ENCODE measurements at places on chromosomes 6 and 20. TPM values are rescaled to one million over a fixed set of nuclear protein-coding genes. Genes with fewer than 3 reads are reported as not detected.

The PNPLA1 gene
- total RNA-seq, result not detected

The RAET1G gene
- 1.5 TPM for total RNA-seq

GRCh38 chr6:109102762-109103161, 7.5 kb downstream of the CEP57L1 start:
- H3K4me3 ChIP-seq, result no peak overlapping the region
- H3K4me1 ChIP-seq, result no peaks in the 10 kb centered on the region
- no peak overlapping the region for H3K27ac ChIP-seq
- DNase-seq, result no peak

GRCh38 chr20:52031563-52032303, 159.8 kb downstream of the ZFP64 start:
- H3K36me3 ChIP-seq, result no peaks in the 10 kb centered on the region
- peak overlapping the region; percentile 89 for H3K27ac ChIP-seq
- DNase-seq, result peak; percentile 90
- peaks cover 17% of the 10 kb centered on the region for H3K4me1 ChIP-seq
- no peaks in the 10 kb centered on the region for H3K27me3 ChIP-seq

GRCh38 chr6:160420253-160420968, 72.2 kb downstream of the SLC22A3 start:
- H3K4me1 ChIP-seq, result no peaks in the 10 kb centered on the region
- no peaks in the 10 kb centered on the region for H3K27me3 ChIP-seq
- H3K27ac ChIP-seq, result no peak overlapping the region
- DNase-seq, result no peak
- H3K4me3 ChIP-seq, result no peak overlapping the region

All from osteoblast (primary cell).